ENCODE measurements at places on chromosomes 2 and 18.
A peak's percentile ranks its signal among the peaks of the same experiment; 100 is the strongest.

- DNase-seq, result no peak
Measured at GRCh38 chr18:48803518-48803917, 147.2 kb downstream of the SMAD7 start.

DNA sequence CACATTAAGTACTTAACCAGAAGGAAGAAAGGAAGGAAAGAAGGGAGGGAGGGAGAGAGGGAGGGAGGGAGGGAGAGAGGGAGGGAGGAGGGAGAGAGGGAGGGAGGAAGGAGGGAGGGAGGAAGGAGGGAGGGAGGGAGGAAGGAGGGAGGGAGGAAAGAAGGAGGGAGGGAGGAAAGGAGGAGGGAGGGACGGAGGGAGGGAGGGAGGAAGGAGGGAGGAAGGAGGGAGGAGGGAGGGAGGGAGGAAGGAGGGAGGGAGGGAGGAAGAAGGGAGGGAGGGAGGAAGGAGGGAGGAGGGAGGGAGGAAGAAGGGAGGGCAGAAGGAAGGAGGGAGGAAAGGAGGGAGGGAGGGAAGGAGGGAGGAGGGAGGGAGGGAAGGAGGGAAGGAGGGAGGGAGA, 363.3 kb downstream of the MBD2 start:
- DNase-seq, result no peak

- no peak for DNase-seq
Measured at GRCh38 chr2:19738707-19739106, 163.1 kb downstream of the TTC32 start.

- no peak for DNase-seq
Measured at GRCh38 chr2:114661971-114662939, 219.8 kb downstream of the DPP10 start.

DNA sequence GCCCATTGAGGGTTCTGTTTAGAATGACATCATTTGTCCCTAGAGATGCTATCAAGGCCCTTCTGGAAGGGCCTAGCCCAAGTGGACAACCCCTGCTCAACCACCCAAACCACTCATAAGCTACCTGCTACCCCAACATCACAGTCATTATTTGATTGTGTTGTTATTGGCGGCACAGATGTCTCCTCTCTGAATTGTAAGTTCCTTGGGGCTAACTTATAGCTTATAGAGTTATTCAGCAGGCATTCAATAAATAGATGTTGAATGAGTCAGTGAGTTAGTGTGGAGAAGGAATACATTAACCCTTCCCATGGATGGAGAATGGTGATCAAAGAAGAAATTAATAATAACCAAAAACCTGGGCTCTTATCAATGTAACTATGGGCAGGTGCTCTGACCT, 80.0 kb downstream of the ACAA2 start:
- DNase-seq, result no peak

DNA sequence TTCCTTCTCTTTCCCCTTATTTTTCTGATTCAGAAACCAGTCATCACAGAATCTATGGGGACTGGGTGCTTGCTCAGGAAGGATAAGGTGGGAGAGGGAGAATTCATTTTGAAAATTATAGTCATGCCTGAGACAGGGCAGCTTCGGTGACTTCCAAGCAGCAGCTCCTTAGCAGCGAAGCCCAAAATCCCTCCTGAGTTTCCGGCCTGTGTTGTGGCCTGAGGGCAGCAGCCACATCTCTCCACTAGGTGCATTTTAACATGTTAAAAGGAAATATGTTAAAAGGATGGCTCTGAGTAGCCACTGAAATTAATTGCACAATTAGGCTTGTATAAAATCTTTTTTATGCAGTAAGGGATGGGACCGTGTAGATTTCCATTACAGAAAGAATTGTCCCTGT, 207.0 kb upstream of the RAB12 start:
- DNase-seq, result no peak

DNA sequence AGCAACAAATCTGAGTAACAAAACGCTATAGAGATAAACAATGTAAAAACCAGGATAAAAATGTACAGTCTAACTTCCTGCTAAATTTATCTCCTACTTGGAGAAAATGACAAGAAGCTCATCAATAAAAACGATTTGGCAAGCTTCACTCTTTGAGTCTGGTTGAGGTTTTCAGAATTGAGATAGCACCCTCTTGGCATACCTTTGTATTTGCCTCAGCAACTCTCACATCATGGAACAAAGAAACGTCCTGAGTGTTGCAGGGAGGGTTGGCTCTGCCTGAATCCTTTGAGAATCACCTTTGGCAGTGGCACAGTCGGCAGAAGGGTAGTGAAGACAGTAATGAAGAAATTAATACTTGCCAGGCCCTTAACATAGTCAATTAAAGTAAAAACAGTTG, 430.6 kb downstream of the GRB14 start:
- no peak for DNase-seq

- DNase-seq, result no peak
Measured at GRCh38 chr2:64019083-64019974, at the start of gene VPS54. Gene VPS54 (minus strand): TSS chr2:64019428. CDS start chr2:63983999, 35,429 bp downstream.

DNA sequence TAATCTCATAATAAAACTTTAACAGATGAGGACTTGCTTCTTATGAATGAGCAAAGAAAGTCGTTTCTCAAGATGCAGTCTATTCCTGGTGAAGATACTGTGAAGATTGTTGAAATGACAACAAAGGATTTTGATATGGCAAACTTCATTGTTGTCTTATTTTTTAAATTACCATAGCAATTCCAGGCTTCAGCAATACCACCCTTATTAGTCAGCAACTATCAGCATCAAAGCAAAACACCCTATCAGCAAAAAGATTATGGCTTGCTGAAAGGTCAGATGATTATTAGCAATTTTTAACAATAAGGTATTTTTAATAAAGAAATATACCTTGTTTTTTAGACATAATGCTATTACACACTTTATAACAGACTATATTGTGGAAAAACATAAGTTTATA, 88.3 kb downstream of the COL5A2 start:
- no peak for DNase-seq

GRCh38 chr18:66316701-66317100, 287.2 kb downstream of the CDH19 start:
- no peak for DNase-seq

- peak; percentile 39 for DNase-seq
Measured at GRCh38 chr2:222305516-222306392, 7.0 kb upstream of the PAX3 start.

GRCh38 chr2:174059884-174060244, 94.7 kb upstream of the SP3 start:
- no peak for DNase-seq

DNA sequence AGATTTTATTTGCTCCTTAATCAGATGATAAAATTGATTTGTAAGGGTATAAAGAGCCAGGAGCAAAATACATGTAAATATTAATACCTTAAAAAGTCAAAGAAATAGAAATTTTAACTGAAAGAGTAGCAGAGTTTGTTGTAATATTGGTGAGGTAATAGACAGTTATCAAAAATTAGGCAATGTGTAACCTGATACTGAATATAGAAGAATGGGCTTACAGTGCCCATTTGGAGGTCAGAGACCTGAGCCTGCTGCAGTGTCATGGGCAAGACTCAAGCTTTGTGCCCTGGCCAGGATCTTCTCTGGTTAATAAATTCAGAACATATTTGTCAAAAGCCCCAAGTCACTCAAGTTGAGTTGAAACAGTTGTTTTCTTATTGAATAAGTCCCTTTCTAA, 29.7 kb upstream of the TMEM247 start:
- DNase-seq, result no peak

DNA sequence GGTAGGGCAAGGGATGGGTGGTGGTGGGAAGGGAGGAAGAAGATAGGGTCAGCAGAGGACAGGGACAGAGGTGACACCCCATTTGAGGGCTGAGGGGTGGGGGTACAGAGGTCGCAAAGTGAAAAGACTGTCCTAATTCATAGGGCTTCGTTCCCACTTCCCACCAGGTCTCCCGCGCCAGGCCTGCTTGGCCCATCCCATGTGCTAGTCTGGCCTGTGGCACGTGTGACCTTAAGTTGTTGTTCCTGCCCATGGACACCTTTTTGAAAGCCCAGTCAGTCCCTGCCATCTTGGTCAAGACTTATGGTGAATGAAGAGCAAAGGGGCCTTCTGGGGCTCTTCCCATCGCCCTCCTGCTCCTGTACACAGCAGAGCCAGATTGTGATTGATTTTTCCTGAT, 46.2 kb downstream of the TGOLN2 start:
- no peak for DNase-seq

DNA sequence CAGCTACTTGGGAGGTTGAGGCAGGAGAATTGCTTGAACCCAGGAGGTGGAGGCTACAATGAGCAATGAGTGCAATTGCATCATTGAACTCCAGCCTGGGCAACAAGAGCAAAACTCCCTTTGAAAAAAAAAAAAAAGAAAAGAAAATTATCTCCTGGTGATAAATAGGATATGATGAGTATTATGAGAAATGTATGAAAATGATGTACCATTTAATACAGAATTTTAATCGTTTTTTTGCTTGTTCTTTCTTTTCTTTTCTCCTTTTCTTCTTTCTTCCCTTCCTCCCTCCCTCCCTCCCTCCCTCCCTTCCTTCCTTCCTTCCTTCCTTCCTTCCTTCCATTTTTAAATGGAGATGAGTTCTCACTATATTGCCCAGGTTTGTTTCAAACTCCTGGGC, 40.4 kb downstream of the TTC27 start:
- no peak for DNase-seq

GRCh38 chr18:8703781-8704301, 1.5 kb upstream of the MTCL1 start:
- no peak for DNase-seq

DNA sequence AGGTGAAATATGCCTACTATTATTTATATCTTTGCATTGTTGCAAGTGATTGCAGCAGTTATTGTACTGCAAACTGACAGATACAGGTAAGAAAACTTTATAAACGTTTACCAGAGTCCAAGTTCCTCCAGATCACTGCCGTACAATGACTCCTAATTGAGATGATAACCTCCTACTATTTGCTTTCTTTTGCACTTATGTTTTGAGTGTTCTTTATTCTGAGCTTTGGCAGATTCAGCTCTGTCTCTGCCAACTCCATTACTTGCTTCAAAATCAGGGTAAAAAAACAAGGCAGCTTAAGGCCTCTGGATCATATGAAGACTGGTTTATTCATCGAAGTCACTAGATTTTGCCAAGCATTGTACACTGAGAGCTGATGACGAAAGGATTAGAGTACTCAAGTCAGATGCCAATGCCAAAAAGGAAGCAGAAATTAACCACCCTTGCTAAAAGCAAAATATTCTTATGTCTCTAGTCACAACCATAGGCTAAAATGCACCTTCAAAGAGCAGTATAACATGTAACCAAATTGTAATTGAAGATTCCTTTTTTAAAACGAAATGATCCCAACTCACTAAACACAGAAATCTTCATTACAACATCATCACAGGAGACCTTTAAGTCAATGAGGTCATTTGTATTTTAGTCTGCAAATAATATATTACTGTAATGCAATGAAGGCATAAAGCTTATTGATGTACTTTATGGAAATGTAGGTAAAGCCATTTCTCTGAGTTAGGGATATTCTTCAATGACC, 10.5 kb upstream of the IKZF2 start:
- no peak for DNase-seq

DNA sequence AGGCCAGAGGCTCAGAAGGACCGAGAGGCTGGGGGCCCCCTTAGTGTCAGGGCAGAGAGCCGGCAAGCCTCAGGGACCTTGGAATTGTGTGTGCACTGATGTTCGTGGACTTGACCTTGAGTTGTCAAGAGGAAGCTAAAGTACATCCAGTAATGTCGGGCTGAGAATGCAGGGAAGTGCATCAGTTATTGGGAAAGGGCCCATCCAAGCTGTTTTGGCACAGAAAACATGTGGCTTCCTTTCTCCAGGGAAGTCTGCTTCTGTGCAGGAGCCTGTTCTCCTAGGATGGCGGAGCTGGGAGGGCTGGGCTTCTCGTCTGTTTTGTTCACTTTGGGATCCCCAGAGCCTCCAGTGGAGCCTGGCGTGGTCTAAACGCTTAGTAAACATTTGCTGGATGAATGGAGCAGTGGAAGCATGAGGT, 23.7 kb downstream of the ATOH8 start:
- no peak for DNase-seq

DNA sequence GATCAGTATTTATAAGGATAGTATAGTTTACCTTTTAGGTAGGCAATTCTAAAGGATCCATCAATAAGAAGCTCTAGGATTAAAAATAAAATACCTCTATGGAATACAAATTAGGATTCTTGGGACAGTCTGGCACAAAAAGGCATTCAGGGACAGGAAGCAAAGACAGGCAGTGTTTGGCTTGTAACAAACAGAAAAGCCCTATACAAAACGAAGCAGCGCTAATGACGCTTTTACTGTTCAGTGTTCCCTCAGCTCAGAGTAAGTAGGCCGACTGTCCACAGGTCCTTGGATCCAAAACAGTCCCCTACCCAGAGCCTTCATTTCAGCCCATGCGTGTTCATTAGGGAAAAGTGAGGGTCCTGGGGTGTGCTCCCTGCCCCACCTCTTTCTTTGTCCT, 236.3 kb downstream of the AGPS start:
- DNase-seq, result no peak

DNA sequence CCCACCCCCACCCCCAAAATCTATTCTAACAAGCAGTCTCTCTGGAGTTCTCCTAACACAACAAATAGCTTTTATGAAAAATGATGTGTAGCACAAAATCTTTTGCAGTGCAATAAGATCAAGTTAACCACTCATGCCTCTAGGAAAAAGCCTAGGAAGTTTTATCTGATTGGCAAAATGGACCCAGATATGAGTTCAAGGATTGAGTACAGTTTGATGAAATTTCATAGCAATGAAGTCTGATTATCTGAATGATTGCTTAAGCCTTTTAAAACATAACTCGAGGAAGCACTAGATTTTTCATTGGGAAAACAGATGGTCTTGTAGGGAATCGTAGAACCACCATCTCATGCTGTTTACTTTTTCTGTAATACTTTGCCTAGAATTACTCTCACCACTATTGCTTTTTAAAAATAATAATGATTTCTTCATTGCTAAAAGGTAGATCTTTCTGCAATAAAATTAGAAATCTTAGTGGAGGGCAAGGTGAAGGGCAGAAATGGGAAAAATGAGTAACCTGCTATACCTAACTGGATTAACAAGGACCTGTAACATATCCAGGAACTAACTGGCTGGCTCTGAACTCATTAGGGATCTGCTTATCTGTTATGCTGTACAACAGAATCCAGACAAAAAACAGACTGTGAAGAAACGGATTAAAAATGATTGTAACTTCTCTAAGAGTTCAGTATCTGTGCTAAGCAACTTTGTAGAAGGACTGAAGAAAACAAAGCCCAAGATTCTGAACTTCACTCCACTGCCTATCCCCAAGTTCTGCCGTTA, 73.7 kb upstream of the ETAA1 start:
- DNase-seq, result no peak
